Hair follicle dermal papilla cell (primary cell): ENCODE measurements at places on chromosomes 4 and X. TPM values are rescaled to one million over a fixed set of nuclear protein-coding genes. Genes with fewer than 3 reads are reported as not detected.

Gene DIAPH2
- 29.9 and 36.0 TPM in 2 replicates for total RNA-seq

Gene TMEM35A
- 1.8 and 2.6 TPM in 2 replicates for total RNA-seq

Gene PDS5A
- 68.4 and 82.4 TPM in 2 replicates for total RNA-seq

Gene TMPRSS11B
- not detected in 2 replicates for total RNA-seq

Gene HSFX1
- 0.97 and 1.3 TPM in 2 replicates for total RNA-seq

Gene TMEM156
- total RNA-seq, result not detected in 2 replicates

Gene MAB21L2
- 0.36 and 5.4 TPM in 2 replicates for total RNA-seq

Gene MAGED4B
- total RNA-seq, result 72.4 and 78.0 TPM in 2 replicates

Gene ARHGEF38
- total RNA-seq, result not detected in 2 replicates

Gene NPNT
- 1.6 and 1.8 TPM in 2 replicates for total RNA-seq

Gene CDKN2AIP
- total RNA-seq, result 15.8 and 17.7 TPM in 2 replicates

Gene HHIP
- total RNA-seq, result under 0.01 TPM in 2 replicates
